Fibroblast of the aortic adventitia (primary cell): ENCODE measurements at places on chromosomes 16 and 17. TPM values are rescaled to one million over a fixed set of nuclear protein-coding genes. Genes with fewer than 3 reads are reported as not detected.

SPHK1 gene
- total RNA-seq = 31.7 and 84.0 TPM in 2 replicates

DNA sequence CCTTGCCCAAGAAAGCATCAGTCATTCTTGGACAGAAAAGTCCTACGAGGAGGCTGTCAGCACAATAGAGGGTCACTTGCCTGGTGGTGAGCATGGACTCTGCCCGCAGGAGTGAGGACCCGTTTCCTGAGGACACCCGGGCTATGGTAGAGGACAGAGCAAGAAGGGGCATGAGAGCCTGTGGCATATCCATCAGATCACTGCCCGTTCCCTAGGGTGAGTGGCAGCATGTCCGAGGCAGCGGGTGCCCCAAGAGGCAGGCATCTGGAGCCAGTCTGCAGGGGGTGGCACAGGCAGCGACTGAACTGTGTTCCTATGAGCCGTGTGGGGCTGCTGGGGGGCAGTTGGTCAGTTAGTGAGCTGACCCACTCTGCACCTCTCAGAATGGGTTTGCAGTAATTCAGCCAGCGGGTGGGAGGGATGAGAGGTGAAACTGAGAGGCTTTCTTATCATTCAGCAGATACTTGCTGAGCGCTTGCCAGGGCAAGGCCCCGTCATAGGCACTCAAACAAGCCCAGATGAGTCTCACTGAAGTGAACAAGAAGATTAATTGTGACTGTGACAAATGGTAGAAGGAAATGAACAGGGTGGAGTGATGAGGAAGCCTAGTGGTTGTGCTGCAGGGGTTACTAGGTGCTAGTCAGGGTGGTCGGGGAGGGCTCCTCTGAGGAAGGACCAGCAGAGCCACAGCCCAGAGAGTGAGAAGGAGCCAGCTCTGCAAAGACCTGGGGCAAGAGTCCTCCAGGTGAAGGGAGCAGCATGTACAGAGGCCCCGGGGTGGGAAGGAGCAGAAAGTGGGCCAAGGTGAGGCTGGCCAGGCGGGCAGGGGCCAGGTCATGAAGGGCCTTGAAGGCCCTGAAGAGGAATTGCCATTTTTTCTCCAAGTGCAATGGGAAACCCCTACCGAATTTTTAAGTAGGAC, 87.9 kb downstream of the CLEC16A start:
- peak; percentile 54 for DNase-seq

- DNase-seq = no peak
Observed at GRCh38 chr17:70318051-70318450, 148.7 kb downstream of the KCNJ2 start.

DNA sequence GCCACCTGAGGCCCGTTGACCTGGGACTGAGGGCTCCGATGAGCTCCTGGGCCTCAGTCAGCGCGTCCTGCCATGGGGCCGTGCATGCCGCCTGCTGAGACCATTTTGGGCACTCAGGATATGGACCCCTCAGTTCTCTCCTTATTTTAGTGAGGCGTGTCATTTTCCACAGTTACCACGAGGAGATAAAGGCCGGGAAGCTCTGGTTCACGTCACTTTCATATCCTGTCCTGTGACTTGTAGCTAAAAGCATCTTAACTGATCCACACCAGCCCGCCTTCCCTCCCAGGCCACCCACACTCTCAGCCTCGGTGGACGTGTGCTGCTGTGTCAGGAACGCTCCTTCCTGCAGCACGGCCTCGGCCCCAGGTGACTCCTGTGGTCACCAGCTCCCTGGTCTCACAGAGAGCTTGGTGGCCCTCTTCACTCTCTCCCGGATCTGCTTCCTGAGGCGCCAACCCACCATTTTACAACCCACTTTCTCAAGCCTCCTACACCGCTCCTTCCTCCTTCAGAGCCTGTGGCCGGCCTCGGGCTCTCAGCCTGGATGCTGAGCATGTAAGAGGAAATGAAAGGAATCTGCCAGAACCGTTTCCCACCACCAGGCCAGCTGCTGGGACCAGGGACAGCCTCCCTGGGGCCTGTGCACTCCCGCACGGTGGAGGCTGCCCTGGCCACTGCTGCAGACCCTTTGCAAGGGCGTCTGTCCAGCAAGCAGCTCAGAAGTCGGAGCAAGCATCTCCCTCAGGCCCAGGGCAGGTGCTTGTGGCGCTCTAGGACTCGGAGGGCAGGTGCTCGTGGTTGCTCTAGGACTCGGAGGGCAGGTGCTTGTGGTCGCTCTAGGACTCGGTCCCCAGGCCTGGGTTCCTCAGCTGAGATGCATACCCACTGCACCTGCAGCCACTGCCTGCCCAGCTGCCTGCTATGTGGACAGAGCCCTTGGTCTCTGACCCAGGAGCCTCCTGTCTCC, 23.9 kb upstream of the FASN start:
- no peak for DNase-seq
